Large intestine (tissue), 12 donors: ENCODE measurements at places on chromosomes 13 and 19. TPM values are rescaled to one million over a fixed set of nuclear protein-coding genes. Genes with fewer than 3 reads are reported as not detected.

- peak overlapping the region; percentile 44 for H3K4me3 ChIP-seq
- no peak for DNase-seq
- H3K4me1 ChIP-seq: peaks cover 28% of the 10 kb centered on the region
- H3K27me3 ChIP-seq: no peaks in the 10 kb centered on the region
- H3K27ac ChIP-seq: peak overlapping the region; percentile 24
These were observed 1.5 kb downstream of the ZNF296 start for GRCh38 chr19:45074744-45075300.

DNA sequence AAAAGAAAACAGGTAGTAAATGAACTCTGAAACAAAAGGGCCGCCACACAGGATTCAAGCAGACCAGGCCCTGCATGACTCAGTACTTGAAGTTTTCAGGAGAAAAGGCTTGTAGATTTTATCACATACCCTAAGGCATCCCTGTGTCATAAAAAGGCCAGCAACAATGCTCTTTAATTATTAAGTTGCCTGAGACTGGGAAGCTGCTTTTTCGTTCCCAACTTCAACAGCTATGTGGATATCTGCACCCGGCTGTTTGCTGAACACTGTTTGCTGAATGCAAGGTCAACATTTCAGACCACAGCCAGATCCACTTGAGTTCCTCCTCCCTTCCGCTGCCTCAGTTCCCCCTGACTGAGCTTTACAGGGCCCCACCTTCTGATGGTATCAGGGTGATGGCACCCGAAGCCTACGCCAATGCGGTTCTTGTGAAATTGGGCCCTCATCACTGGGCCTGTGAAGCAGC lies 6.1 kb upstream of the ECH1 start:
- H3K27me3 ChIP-seq: no peaks in the 10 kb centered on the region
- no peak overlapping the region for H3K4me3 ChIP-seq
- H3K36me3 ChIP-seq: peaks cover 73% of the 10 kb centered on the region
- peak overlapping the region; percentile 44 for H3K27ac ChIP-seq
- peaks cover 29% of the 10 kb centered on the region for H3K4me1 ChIP-seq

- H3K27ac ChIP-seq: no peak overlapping the region
- H3K4me3 ChIP-seq: no peak overlapping the region
- no peaks in the 10 kb centered on the region for H3K36me3 ChIP-seq
- no peaks in the 10 kb centered on the region for H3K27me3 ChIP-seq
These were observed 335.0 kb downstream of the RFC3 start for GRCh38 chr13:34152996-34153395.

GRCh38 chr19:39520541-39521484 lies 5.9 kb downstream of the SELENOV start:
- no peak for DNase-seq
- no peak overlapping the region for H3K4me3 ChIP-seq
- H3K27ac ChIP-seq: no peak overlapping the region

The LILRA2 gene
- polyA plus RNA-seq: 0.24 TPM

The GPR183 gene
- 7.3 TPM for polyA plus RNA-seq
